Psoas muscle (tissue), 8 donors: ENCODE measurements at places on chromosomes 11 and 22.

GRCh38 chr11:45446998-45447397, 160.9 kb upstream of the SYT13 start:
- no peaks in the 10 kb centered on the region for H3K36me3 ChIP-seq
- no peak for DNase-seq
- no peak overlapping the region for H3K27ac ChIP-seq
- H3K27me3 ChIP-seq: no peaks in the 10 kb centered on the region

- H3K27ac ChIP-seq: no peak overlapping the region
- no peak for DNase-seq
- no peaks in the 10 kb centered on the region for H3K27me3 ChIP-seq
- no peak overlapping the region for H3K4me3 ChIP-seq
These were observed 92.3 kb upstream of the PARVA start for GRCh38 chr11:12285106-12285505.

GRCh38 chr11:8614497-8614896, 20.5 kb upstream of the STK33 start:
- H3K4me3 ChIP-seq: no peak overlapping the region
- no peaks in the 10 kb centered on the region for H3K36me3 ChIP-seq
- no peaks in the 10 kb centered on the region for H3K4me1 ChIP-seq
- H3K27me3 ChIP-seq: no peaks in the 10 kb centered on the region

DNA sequence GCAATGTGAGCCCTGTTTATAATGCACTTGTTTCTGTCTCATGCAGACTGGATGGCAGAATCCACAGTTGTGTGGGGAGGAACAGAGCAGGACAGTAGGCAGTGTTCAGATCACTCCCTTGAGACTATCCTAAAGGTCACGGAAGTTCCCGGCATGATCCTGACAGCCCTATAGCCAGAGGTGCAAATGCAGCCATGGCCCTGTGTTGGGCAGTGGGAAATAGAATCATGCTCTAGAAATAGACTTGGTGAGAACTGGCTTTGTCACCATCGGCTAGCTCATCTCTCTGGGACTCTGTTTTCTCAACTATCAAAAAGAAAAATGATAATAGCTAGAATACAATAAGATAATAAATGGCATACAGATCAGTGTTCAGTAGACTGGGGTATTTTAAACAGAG, 123.2 kb downstream of the FEZ1 start:
- peak overlapping the region; percentile 85 for H3K27ac ChIP-seq
- no peaks in the 10 kb centered on the region for H3K27me3 ChIP-seq
- no peaks in the 10 kb centered on the region for H3K36me3 ChIP-seq
- H3K4me3 ChIP-seq: no peak overlapping the region
- DNase-seq: no peak
- peaks cover 58% of the 10 kb centered on the region for H3K4me1 ChIP-seq

GRCh38 chr11:130427581-130428315, 661 bp downstream of the ADAMTS8 start:
- no peaks in the 10 kb centered on the region for H3K36me3 ChIP-seq
- peak overlapping the region; percentile 63 for H3K4me3 ChIP-seq
- H3K27ac ChIP-seq: no peak overlapping the region
- DNase-seq: peak; percentile 51

DNA sequence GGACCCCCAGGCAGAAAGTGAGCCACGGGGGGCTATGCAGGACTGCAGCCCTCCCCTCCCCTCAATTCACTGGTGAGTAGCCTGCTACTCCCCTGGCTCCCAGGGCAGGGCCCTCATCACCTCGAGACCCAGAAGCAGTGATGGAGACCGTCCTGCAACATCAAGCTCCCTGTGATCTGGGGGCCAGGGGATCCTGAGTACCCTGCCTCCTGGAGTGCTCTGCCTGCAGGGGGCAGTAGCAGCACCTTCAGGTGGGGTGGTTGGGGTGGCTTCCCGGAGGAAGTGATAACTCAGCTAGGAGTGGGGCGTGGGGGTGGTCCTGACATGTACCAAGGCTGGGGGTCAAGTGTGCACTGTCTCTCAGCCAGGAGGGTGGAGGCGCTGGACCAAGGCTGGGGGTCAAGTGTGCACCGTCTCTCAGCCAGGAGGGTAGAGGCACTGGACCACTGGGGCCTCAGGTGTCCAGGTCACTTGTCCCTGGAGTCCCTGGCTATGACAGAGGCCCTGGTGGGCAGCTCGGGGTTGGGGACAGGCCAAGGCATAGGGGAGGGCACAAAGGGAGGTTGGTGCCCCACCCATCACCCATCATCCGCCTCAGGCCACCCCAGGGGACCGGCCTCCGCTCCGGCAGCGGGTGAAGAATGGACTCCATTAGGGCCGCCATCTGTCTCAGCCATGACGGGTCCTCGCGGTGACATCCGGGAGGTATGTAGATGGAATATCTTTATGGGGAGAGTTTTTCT, 9.4 kb downstream of the RTN4R start:
- no peaks in the 10 kb centered on the region for H3K27me3 ChIP-seq
- H3K4me3 ChIP-seq: no peak overlapping the region
- no peaks in the 10 kb centered on the region for H3K36me3 ChIP-seq
- H3K4me1 ChIP-seq: no peaks in the 10 kb centered on the region
- no peak overlapping the region for H3K27ac ChIP-seq
- DNase-seq: no peak

GRCh38 chr11:130779943-130780342, 136.3 kb downstream of the SNX19 start:
- no peaks in the 10 kb centered on the region for H3K27me3 ChIP-seq
- DNase-seq: no peak
- no peak overlapping the region for H3K4me3 ChIP-seq
- no peaks in the 10 kb centered on the region for H3K4me1 ChIP-seq

DNA sequence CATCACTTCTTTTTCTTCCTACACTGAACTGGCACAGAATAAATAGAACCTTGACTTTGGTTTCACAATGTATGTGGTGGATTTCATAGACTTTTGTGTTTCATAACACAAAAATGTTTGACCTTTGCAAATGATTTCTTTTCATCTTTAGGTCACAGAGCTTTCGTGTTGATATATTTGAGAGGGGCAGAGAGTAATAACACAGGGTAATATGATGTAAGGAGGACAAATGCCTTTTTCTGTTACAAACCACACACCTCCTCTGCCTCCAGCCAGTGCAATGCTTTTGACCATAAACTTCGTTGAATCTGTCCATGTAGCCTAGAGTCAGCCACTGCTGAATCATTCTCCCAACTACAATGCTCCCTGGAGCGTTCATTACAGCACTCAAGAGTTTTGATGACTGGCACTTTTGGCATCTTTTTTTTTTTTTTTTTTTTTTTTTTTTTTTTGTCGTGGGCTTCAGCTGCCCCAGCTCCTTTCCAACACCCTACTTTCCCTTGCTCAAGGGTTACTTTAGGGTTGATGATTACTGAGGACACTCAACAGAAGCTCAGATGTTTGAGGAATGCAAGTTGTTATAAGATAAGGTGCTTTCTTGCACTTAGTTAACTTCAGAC, 11.4 kb upstream of the CAT start:
- H3K4me1 ChIP-seq: no peaks in the 10 kb centered on the region
- H3K27me3 ChIP-seq: peaks cover 2% of the 10 kb centered on the region
- no peak overlapping the region for H3K27ac ChIP-seq
- H3K36me3 ChIP-seq: no peaks in the 10 kb centered on the region
- H3K4me3 ChIP-seq: no peak overlapping the region

GRCh38 chr11:17328871-17329494, 22.6 kb upstream of the NCR3LG1 start:
- H3K27ac ChIP-seq: no peak overlapping the region
- H3K4me1 ChIP-seq: no peaks in the 10 kb centered on the region
- H3K4me3 ChIP-seq: no peak overlapping the region
- peaks cover 2% of the 10 kb centered on the region for H3K36me3 ChIP-seq
- DNase-seq: no peak

DNA sequence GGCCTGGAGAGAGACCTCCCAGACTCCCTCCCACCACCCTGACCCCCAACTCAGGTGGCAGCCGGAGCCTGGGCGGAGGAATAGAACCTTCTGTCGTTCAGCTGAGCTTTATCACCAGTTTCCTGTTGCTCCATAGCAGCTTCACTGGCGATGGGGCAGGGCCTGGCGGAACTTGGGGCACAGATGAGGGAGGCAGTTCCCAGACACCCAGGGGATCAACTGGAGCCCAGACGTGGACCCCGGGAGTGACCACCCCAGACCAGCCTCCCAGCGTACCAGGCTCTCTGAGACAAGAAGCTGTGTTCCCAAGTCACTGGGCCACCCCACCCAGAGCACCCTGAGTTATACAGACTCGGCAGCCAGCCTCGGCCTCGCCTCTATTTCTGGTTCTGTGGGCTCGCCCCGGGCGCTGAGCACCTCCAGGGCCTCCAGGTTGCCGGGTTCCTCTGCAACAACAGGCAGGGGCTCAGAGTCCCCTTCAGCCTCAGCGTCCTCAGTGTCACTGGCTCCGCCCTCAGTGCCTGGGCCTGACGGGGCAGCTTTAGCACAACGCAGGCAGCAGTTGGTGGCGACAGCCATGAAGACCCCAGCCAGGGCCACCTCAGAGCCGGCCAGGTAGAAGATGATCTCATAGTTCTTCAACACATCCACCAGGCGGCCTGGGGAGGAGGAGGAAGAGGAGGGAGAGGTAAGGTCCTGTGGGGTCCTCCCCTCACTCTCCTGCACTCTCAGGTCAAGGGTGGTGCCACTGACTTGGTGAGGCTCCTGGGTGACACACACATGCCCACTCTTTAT, 5.7 kb downstream of the SLC16A8 start:
- no peak overlapping the region for H3K4me3 ChIP-seq
- H3K27me3 ChIP-seq: peaks cover 5% of the 10 kb centered on the region
- no peak overlapping the region for H3K27ac ChIP-seq
- DNase-seq: no peak
- H3K4me1 ChIP-seq: peaks cover 18% of the 10 kb centered on the region
